ENCODE measurements at places on chromosomes 12 and 14.

- no peak for DNase-seq
Measured at GRCh38 chr12:8609061-8609570, 3.5 kb downstream of the AICDA start.

- peak; percentile 16 for DNase-seq
Measured at GRCh38 chr14:25049568-25050268, at the start of gene STXBP6. TSS of gene STXBP6 (minus strand) at chr14:25050147. CDS start at chr14:24974818, 75,329 bp downstream.

DNA sequence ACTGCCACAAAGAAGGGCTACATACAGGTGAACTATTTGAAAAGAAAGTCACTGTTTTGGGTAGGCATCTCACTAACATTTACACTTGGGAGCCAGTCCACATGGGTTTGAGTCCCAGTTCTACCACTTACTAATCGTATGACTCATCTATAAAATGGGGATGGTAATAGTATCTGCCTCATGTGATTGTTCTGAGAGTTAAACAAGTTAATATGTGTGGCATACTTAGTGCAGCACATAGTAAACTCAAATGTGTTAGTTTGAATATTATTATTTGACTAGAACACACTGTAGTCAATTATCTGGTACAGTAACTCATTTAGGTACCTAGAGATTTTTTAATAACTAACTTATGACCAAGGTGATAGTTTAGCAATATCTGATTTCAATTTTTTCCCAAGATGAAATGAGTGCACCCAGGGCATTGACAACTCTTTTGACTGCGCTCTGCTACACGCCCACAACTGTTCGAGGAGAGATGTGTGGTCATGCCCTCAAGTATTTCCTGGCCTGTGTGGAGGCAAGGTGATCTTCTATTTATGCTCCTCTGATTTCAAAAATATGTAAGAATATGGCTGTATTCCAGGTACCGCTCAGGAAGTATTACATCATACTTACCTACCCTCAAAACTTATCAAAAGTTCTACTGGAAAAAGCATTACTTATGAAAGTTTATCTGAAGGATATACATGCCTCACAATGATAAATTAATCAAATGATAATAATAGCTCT lies 210.6 kb upstream of the EGLN3 start:
- no peak for DNase-seq

- peak; percentile 16 for DNase-seq
Measured at GRCh38 chr12:127731657-127732056, 535.3 kb upstream of the TMEM132C start.

DNA sequence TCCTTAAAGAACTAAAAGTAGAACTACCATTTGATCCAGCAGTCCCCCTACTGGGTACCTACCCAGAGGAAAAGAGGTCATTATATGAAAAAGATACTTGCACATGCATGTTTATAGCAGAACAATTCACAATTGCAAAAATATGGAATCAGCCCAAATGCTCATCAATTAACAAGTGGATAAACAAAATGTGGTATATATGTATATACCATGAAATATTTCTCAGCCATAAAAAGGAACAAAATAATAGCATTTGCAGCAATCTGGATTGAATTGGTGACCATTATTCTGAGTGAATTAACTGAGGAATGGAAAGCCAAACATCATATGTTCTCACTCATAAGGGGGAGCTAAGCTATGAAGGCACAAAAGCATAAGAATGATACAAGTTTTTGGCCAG lies 64.7 kb upstream of the KRAS start:
- DNase-seq: no peak

DNA sequence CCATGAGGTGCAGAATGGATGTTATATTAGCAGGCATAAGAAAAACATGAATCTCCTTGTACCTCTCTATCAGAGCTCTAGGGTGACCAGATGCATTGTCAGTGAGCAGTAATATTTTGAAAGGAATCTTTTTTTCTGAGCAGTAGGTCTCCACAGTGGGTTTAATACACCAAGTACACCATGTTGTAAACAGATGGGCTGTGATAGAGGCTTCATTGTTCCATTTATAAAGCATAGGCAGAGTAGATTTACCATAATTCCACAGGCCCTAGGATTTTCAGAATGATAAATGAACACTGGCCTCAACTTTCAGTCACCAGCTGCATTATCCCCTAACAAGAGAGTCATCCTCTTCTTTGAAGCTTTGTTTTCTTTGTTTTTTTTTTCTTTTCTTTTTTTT lies 185.2 kb downstream of the ERC1 start:
- no peak for DNase-seq

- DNase-seq: no peak
Measured at GRCh38 chr14:61699027-61699426, 3.7 kb downstream of the HIF1A start.

DNA sequence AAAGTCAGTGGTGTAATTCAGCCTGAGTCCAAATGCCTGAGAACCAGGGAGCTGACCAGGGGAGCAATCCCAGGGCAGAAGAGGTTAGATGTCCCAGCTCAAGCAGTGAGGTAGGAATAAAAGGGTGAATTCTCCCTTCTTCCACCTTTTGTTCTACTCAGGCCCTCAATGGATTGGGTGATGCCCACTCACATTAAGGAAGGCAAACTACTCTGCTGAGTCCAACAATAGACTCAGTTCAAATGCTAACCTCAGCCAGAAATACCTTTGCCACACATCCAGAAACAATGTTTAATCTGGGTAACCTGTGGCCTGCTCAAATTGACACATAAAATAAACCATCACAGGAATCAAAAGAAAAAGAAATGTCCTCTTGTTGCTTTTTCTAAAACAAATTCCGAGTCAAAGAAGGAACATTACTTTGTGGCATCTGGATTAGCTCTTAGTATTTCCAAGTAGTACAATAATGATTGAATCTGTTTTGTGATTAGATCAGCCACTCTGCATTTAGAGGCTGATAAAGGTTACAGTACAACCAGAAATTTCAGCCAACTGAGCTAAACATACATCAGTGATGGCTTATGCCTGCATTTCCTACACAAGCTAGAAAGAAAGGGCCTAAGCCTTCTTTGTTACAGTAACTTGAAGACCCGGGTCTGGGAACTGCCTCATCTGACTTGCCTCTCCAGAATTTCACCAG lies 43.6 kb upstream of the TRIM9 start:
- no peak for DNase-seq

GRCh38 chr14:60215520-60216420 lies 33.3 kb upstream of the PPM1A start:
- no peak for DNase-seq

- DNase-seq: peak; percentile 94
Measured at GRCh38 chr14:61608245-61609165, 86.8 kb upstream of the HIF1A start.

DNA sequence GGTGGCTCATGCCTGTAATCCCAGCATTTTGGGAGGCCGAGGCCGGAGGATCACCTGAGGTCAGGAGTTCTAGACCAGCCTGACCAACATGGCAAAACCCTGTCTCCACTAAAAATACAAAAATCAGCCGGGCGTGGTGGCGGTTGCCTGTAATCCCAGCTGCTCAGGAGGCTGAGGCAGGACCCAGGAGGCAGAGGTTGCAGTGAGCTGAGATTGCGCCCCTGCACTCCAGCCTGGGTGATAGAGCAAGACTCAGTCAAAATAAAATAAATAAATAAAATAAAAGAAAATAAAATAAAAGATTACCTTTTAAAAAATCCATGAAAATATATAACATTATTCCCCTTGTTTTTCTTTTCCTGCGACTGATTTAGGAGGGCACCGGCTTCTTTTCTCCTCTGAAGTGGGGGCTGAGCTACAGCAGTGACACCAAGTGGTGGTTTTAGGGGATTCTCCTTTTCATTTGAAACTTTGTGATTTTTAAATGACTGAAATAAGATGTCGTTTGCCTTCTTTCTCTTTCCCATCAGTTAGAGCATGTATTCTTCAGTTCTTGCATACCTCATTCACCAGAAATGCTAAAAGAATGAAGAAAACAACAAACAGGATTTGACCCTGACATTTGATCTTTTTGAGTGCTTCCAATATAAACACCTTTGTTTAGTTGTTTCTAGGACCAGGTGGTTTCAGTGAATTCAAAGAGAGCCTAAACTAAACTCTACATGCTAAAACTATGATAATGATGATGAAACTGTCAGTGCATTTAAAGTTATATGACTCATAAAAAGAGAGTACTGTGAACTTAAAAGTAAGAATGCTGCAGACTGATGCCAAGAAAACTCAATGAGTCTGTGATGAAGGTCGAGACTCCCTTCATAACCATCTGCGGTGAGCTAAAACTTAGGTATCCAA lies 22.6 kb upstream of the PKP2 start:
- no peak for DNase-seq

- peak; percentile 38 for DNase-seq
Measured at GRCh38 chr14:95098984-95099599, 58.2 kb downstream of the DICER1 start.

- no peak for DNase-seq
Measured at GRCh38 chr14:101845896-101846295, 84.4 kb downstream of the PPP2R5C start.

DNA sequence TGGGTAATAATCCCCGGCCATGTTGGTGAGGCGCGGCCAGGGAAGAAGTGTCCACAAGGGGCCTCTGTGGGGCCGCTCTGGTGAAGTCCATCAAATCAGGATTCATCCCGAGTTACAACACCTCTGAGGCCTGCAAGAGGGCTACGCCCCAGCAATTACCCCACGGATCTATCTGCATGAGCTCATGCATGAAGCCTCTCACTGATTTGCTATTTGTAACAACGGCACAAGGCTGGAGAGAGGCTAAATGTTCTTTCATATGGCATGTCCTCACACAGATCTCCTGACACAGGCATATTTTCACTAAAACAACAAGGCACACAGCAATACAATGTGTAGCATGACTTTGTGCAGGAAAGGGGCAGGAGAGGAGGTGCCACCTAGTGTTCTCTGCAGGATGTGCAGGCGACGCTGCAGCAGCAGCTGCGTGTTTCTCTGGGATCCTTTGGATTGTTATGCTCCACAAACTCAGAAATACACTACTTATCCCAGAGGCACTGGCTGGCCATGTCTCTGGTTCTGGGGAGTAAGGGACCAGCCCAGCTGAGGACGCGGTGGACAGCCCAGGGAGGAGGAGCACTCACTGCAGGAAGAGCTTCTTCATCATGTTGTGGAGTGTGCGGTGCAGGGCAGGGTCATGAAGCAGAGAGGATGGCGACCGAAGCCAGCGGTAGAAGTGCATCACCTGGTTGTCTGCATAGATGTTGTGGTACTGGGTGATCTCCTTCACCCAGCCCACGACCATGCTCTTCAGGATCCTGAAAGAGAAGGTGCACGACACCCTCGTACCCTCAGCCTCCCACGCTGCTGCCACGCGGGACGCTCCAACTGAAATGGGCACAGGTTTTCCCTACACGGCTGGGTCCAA lies 20.2 kb downstream of the P2RX2 start:
- peak; percentile 23 for DNase-seq

GRCh38 chr12:19654650-19655376 lies 215.5 kb downstream of the AEBP2 start:
- DNase-seq: no peak

DNA sequence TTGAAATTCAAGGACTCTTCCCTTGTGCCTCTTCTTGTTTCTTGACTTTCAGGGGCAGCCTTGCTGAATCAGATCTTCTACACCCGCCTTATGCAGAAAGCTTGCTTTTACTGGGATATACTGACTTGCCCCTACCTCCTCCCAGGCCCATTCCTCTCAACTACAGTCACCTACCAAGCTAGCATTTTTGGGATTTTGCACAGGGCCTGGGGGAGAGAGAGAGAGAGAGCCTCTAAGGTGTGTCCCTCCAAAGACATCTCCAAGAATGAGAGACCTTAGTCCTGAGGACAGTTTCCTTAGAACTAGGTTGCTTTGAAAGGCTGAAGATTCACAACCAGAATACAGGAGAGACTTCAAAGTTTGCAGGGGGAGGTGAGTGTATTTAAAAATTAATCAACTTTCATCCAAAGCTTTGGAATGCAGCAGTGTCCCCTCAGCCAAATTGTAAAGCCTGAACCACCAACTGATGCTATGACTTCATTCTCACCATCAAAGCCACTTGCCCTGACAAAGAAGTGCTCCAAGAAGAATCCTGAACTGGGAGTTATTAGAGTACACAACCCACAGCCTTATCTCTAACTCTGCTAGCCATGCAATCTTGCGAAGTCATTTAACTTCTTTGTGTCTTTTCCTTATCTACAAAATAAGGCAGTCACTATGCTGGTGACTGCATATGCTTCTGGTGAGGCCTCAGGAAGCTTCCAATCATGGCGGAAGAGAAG lies 96.1 kb upstream of the EGLN3 start:
- DNase-seq: no peak

- no peak for DNase-seq
Measured at GRCh38 chr14:36271939-36272907, 48.2 kb downstream of the MBIP start.

DNA sequence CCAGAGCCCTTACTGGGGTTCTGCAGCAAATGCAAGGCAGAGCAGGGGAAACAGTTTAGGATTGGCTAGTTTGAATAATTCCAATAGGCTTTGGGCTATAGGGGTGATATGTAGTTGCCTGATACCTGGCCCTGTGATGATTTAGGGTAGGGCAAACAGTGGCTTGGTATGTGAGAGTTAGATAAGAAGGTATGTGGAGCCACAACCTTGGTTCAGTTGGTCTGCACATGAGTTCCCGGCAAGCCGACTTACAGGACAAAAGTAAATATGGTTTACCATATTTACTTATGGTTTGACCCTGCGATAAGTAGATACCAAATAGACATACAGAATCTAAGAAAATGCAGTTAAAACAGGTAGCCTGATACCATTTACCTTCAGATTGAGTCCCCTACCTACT lies 8.3 kb upstream of the CAPRIN2 start:
- no peak for DNase-seq

Data from SHP77 (cell line).